Activated CD8-positive, alpha-beta memory T cell treated with anti-CD3 and anti-CD28 coated beads, Interleukin-2, amount 10 ng/mL, durations not matched to agents 7 days and 5 days (primary cell): ENCODE measurements at places on chromosomes 5 and 9.
A peak's percentile ranks its signal among the peaks of the same experiment; 100 is the strongest.

- DNase-seq = no peak
- no peaks in the 10 kb centered on the region for H3K27me3 ChIP-seq
- peaks cover 13% of the 10 kb centered on the region for H3K36me3 ChIP-seq
- H3K4me1 ChIP-seq = peaks cover 9% of the 10 kb centered on the region
Observed at GRCh38 chr5:81633471-81633870, 117.4 kb downstream of the SSBP2 start.

DNA sequence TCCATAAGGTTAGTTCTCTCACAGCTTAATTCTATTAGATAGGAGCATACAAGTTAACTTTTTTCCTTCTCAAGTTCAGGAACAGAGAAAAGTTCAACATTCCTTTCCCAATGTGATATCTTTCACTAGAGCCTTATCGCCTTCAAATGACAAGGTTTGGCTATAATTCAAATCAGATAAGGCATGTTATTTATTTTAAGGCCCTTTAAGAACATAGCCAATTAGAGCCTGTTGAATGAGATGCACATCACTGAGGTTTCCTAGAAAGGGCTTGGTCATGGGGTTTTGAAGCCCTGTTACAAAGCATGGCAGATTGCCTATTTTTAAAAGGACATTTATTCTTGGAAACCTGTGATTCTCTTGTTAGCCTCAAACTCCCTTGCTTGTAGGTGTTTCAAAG lies 123.4 kb downstream of the BASP1 start:
- H3K27ac ChIP-seq = no peak overlapping the region
- no peaks in the 10 kb centered on the region for H3K27me3 ChIP-seq
- H3K4me3 ChIP-seq = no peak overlapping the region
- DNase-seq = no peak
- no peaks in the 10 kb centered on the region for H3K36me3 ChIP-seq
- no peaks in the 10 kb centered on the region for H3K4me1 ChIP-seq

DNA sequence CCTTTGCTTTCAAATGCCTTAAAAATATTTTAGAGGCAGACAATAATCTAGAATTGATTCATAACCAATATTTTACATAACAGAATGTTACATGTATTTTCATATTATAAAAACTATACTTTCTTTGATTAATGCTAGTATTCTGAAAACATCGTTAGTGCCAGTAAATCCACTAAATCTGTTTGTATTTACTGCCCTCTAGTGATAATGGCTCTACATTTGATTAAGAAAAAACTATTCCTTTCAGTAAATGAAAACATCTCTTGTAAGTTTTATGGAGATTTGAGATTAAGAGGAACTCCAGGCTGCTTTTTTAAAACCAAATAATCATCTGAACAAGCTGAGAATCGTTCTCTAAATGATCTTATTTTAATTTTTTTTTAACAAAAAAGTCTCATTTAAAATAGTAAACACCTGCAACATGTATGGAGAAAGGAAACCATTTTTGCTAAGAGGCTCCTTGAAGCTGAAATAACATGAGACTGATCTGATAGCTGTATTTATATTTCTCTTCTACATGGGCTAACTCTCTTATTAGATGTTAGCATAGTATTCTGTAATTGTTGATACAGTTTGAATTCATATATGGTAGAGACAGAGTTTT lies 424.7 kb downstream of the RAB3C start:
- H3K4me3 ChIP-seq = no peak overlapping the region
- DNase-seq = no peak
- H3K4me1 ChIP-seq = peaks cover 46% of the 10 kb centered on the region

- no peak for DNase-seq
- H3K27me3 ChIP-seq = peaks cover 38% of the 10 kb centered on the region
- H3K4me3 ChIP-seq = no peak overlapping the region
- H3K36me3 ChIP-seq = no peaks in the 10 kb centered on the region
- peaks cover 21% of the 10 kb centered on the region for H3K4me1 ChIP-seq
Observed at GRCh38 chr9:97505845-97506244, 4.4 kb downstream of the TMOD1 start.

GRCh38 chr5:108028412-108028811 lies 353.5 kb downstream of the FBXL17 start:
- H3K36me3 ChIP-seq = peaks cover 1% of the 10 kb centered on the region
- DNase-seq = no peak
- H3K27ac ChIP-seq = no peak overlapping the region
- H3K4me1 ChIP-seq = no peaks in the 10 kb centered on the region

DNA sequence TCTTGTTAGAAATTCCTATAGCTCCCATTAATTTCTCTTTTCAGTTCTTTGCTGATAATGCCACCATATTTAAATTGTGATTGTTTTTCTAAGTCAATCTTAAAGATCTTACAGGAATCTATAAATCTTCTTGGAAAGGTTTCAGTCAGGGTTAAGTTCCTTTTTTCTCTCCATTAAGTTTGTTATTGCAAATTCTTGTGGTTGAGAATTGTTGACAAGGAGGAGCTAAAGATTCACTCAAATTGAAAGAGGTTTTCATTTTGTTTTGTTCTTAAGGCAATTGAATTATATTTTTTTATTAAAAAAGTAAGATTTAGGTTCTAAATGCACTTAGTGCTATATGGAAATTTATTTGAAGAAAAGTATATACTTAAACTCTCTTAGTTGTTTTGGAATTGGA lies 213.4 kb downstream of the PRR16 start:
- no peak overlapping the region for H3K4me3 ChIP-seq
- no peaks in the 10 kb centered on the region for H3K4me1 ChIP-seq
- H3K36me3 ChIP-seq = no peaks in the 10 kb centered on the region

DNA sequence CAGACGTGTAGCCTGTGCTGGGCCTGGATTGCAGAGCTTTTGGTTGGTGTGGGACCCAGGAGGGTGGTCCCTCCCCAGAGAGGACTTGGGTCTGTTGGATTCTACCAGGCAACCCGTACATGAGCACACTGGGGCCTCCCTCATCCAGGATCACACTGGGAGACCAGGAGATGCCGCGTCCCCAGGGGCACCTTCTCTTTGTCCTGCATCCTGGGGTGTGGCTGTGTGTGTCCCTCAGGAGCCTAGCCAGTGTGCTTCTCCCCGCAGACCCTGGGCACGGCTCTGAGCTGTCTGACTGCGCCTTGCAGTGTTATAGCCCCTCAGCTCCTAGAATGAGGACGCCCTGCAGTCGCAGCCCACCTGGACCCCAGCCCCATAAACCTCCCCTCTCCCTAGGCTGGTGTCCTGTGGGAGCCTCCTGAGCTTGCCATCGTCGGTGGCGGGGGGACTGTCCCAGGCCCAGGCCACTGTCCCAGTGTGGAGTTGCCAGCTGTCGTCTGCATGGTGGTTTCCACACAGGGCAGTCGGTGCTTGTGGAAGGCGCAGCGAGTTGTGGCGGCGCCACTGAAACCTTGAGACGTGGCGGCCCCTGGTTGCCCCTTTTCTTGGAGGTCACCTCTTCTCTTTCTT lies 27.6 kb downstream of the CEP72 start:
- no peak overlapping the region for H3K4me3 ChIP-seq
- DNase-seq = peak; percentile 37
- H3K27me3 ChIP-seq = no peaks in the 10 kb centered on the region
- H3K27ac ChIP-seq = no peak overlapping the region
- peaks cover 5% of the 10 kb centered on the region for H3K4me1 ChIP-seq
- H3K36me3 ChIP-seq = peaks cover 30% of the 10 kb centered on the region

GRCh38 chr5:176866707-176867310 lies 32.3 kb downstream of the HK3 start:
- H3K4me3 ChIP-seq = no peak overlapping the region
- H3K27ac ChIP-seq = no peak overlapping the region
- no peaks in the 10 kb centered on the region for H3K36me3 ChIP-seq
- H3K4me1 ChIP-seq = no peaks in the 10 kb centered on the region

- no peaks in the 10 kb centered on the region for H3K27me3 ChIP-seq
- no peaks in the 10 kb centered on the region for H3K4me1 ChIP-seq
- DNase-seq = no peak
Observed at GRCh38 chr5:127097278-127097677, 24.0 kb upstream of the C5orf63 start.

DNA sequence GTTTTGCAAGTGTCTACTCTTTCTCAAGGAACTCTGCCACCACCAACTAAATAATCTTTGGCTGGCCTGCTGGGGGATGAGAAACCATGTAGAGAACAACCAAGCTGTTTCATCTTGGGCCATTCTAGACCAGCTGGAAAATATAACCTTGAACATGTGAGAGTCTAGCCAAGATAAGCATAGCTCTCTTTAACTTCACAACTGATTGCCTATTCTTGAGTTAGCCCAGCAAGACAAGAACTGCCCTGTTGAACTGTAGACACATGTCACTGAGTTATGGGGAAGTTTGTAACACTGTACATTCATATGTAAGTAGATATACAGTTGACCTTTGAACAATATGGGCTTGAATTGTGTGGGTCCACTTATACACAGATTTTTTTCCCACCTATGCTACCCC lies 44.4 kb downstream of the NUP155 start:
- H3K4me3 ChIP-seq = no peak overlapping the region
- no peaks in the 10 kb centered on the region for H3K27me3 ChIP-seq
- no peak overlapping the region for H3K27ac ChIP-seq
- DNase-seq = no peak

DNA sequence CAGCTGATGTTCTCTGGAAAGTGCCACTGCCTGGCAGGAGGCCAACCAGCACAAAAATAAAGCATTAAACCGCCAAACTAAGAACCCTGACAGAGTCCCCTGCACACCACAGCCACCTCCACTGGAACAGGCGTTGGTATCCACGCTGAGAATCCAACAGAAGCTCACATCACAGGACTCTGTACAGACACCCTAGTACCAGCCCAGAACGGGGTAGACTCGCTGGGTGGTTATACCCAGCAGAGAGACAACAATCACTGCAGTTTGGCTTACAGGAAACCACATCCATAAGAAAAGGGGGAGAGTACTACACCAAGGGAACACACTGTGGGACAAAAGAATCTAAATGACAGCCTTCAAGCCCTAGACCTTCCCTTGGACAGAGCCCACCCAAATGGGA lies 15.0 kb upstream of the POU5F2 start:
- DNase-seq = no peak
- H3K4me3 ChIP-seq = no peak overlapping the region
- no peaks in the 10 kb centered on the region for H3K27me3 ChIP-seq
- peaks cover 17% of the 10 kb centered on the region for H3K36me3 ChIP-seq

GRCh38 chr5:72767289-72768010 lies 49.0 kb upstream of the TNPO1 start:
- H3K4me1 ChIP-seq = no peaks in the 10 kb centered on the region
- no peaks in the 10 kb centered on the region for H3K36me3 ChIP-seq
- no peak overlapping the region for H3K4me3 ChIP-seq
- peaks cover 21% of the 10 kb centered on the region for H3K27me3 ChIP-seq

- H3K36me3 ChIP-seq = no peaks in the 10 kb centered on the region
- H3K4me1 ChIP-seq = no peaks in the 10 kb centered on the region
- no peak for DNase-seq
- H3K4me3 ChIP-seq = no peak overlapping the region
- H3K27me3 ChIP-seq = no peaks in the 10 kb centered on the region
- no peak overlapping the region for H3K27ac ChIP-seq
Observed at GRCh38 chr5:31113666-31114350, 79.7 kb upstream of the CDH6 start.

DNA sequence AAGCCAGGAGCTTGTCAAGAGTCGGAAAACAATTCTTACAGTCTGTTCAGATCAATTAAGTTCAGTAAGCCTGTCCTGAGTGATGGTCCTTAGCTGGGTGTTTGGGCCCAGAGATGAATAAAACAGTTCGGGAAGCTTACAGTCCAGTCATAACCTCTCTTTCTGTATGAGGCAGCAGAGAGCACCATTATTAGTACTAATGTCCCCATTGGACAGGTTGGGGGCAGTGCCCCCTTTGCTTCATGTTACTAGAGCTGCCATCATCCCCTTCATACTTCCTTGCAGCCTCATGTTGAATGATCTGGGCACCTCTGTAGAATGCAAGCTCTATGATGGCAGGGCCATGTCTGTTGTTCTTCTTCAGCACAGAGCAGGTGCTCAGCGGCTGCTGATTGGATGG lies 9.8 kb downstream of the DOCK2 start:
- no peak overlapping the region for H3K4me3 ChIP-seq
- no peak for DNase-seq
- H3K36me3 ChIP-seq = peaks cover 56% of the 10 kb centered on the region
- H3K27me3 ChIP-seq = no peaks in the 10 kb centered on the region
- H3K4me1 ChIP-seq = peaks cover 89% of the 10 kb centered on the region

- H3K36me3 ChIP-seq = peaks cover 3% of the 10 kb centered on the region
- no peaks in the 10 kb centered on the region for H3K27me3 ChIP-seq
- no peak overlapping the region for H3K27ac ChIP-seq
- DNase-seq = no peak
- peaks cover 12% of the 10 kb centered on the region for H3K4me1 ChIP-seq
Observed at GRCh38 chr5:35683466-35683865, 65.8 kb downstream of the SPEF2 start.

DNA sequence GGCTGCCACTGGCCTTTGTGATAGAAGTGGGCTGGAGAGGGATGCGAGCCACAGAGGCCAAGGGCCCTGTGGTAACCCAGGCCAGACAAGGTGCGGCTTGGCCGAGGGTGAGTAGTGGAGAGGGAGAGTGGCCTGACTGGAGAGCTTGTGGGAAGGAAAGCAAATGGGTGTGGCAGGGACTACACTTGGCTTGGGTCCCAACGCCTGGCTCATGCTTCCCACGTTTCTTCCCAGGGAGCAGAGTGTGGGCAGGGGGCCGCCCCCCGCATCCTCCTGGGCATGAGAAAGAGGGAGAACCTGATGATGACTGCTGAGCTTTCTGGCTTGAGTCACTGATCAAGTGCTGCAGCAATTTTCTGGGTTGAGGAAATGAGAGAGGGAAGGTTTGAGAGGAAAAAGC lies 95.7 kb downstream of the ANKH start:
- no peak overlapping the region for H3K4me3 ChIP-seq
- peaks cover 6% of the 10 kb centered on the region for H3K36me3 ChIP-seq
- H3K27ac ChIP-seq = no peak overlapping the region
- DNase-seq = no peak
- no peaks in the 10 kb centered on the region for H3K27me3 ChIP-seq
- H3K4me1 ChIP-seq = no peaks in the 10 kb centered on the region

DNA sequence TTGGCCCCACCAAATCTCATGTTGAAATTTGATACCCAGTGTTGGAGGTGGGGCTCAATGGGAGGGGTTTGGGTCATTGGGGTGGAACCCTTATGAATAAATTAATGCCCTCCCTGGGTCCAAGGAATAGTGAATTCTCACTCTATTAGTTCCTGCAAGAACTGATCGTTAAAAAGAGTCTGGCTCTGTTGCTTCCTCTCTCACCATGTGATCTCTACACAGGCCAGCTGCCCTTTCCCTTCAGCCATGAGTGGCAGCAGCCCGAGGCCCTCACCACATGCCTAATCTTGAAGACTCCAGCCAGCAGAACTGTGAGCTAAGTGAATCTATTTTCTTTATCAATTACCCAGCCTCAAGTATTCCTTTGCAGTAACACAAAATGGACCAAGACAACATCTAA lies 106.0 kb downstream of the CAAP1 start:
- H3K4me1 ChIP-seq = no peaks in the 10 kb centered on the region
- H3K4me3 ChIP-seq = no peak overlapping the region
- H3K27ac ChIP-seq = no peak overlapping the region
- no peaks in the 10 kb centered on the region for H3K36me3 ChIP-seq

DNA sequence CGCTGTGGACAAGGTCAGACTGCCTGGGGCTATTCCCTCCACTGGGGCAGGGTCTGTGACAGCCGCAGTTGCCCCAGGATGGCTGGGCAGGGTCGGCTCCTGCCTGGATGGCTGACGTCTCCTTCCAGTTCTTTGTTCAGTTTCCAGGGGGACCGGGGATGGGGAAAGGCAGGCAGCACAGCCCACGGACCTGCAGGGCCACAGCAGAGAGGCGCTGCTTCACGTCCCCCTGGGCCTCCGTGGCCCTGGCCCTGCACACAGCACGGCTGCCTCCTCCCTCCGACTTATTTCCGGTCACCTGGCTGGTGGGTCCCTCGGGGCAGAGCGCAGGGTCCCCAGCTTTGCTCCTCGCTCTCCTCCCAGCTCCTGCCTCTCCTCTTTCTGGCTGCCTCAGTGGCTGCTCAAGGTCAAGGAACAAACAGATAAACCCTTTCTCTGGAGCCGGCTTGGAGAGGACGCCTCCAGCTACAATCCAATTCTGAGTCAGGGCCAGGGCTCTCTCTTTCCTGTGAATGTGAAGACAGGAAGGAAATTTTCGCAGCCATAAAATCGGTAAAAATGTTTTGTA lies 169.7 kb downstream of the C9orf50 start:
- H3K27me3 ChIP-seq = peaks cover 9% of the 10 kb centered on the region
- no peak for DNase-seq
